Uterus (tissue), 4 donors: ENCODE measurements at places on chromosomes 4 and X. TPM values are rescaled to one million over a fixed set of nuclear protein-coding genes. Genes with fewer than 3 reads are reported as not detected.

GRCh38 chr4:86611757-86612156 lies 17.6 kb downstream of the PTPN13 start:
- no peak overlapping the region for H3K27ac ChIP-seq
- no peaks in the 10 kb centered on the region for H3K27me3 ChIP-seq
- no peak for DNase-seq
- no peaks in the 10 kb centered on the region for H3K36me3 ChIP-seq
- no peak overlapping the region for H3K4me3 ChIP-seq

DNA sequence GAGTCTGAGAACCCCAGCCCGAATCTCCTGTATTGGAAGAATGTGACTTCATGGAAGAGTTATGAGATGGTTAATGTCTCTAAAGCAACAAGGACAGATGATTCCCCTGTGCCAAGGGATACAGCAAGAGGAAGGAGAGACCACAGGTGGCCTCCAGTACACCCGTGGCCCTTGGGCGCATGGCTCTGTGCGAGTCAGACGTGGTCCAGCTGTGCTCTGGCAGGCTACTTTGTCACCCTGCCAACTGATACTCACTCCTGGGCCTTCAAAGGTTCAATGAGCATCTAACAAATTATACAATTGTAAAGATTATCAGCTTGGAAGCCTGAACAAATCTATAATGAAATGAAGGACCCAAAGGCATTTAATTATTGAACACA lies 71.7 kb downstream of the NYX start:
- H3K4me3 ChIP-seq = no peak overlapping the region
- no peaks in the 10 kb centered on the region for H3K36me3 ChIP-seq
- no peak overlapping the region for H3K27ac ChIP-seq
- H3K27me3 ChIP-seq = no peaks in the 10 kb centered on the region
- DNase-seq = no peak

- H3K4me1 ChIP-seq = no peaks in the 10 kb centered on the region
- no peak for DNase-seq
- no peak overlapping the region for H3K4me3 ChIP-seq
- H3K27me3 ChIP-seq = no peaks in the 10 kb centered on the region
- no peaks in the 10 kb centered on the region for H3K36me3 ChIP-seq
These were observed 103.4 kb downstream of the MFAP3L start for GRCh38 chr4:169922632-169923276.

Gene RHOXF2
- total RNA-seq = not detected

Gene GLOD5
- total RNA-seq = not detected

Gene SSX3
- not detected for total RNA-seq
